ENCODE measurements at places on chromosomes 4 and X.

- no peak for DNase-seq
Measured at GRCh38 chrX:66200855-66201795, 37.1 kb downstream of the HEPH start.

DNA sequence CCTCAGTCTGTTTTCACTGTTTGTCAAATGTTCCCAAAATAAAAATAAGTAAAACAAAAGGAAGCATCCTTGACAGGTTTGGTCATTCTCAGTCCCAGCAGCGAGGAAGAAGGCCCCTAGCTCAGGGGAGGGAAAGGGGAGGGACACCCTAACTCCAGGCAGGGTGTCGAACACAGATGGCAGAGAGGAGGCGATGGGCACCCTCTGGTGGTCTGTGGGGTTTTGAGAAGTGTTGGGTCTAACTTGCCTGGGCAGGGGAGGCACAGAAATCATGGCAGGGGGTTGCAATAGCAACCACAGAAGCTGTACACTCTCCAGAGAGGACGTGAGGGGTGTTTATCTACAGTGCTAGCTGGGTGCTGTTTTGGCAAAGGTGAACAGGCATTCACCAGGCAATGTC is 229.8 kb upstream of the SFRP2 start:
- no peak for DNase-seq

DNA sequence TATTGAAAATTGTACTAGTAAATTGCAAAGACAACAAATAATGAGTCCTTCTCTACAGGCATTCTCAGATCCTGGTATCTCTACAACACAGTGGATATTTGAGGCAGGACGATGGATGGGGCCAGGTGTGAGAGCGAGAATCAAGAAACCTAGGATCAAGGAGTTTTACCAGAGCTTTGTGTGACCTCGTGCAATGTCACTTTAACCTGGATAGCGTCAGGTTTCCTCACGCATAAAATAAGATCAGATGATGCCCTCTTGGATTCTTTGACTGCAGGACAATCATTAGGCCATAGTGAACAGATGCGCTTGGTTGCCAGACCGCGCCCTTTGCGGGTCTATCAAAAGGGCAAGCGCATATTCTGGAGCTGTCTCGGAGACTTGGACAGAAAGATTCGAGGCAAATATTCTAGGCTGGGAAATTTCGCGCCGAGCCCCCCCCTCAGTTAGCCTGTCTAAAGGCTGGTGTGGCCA is 66.6 kb downstream of the FBXO8 start:
- DNase-seq: no peak

DNA sequence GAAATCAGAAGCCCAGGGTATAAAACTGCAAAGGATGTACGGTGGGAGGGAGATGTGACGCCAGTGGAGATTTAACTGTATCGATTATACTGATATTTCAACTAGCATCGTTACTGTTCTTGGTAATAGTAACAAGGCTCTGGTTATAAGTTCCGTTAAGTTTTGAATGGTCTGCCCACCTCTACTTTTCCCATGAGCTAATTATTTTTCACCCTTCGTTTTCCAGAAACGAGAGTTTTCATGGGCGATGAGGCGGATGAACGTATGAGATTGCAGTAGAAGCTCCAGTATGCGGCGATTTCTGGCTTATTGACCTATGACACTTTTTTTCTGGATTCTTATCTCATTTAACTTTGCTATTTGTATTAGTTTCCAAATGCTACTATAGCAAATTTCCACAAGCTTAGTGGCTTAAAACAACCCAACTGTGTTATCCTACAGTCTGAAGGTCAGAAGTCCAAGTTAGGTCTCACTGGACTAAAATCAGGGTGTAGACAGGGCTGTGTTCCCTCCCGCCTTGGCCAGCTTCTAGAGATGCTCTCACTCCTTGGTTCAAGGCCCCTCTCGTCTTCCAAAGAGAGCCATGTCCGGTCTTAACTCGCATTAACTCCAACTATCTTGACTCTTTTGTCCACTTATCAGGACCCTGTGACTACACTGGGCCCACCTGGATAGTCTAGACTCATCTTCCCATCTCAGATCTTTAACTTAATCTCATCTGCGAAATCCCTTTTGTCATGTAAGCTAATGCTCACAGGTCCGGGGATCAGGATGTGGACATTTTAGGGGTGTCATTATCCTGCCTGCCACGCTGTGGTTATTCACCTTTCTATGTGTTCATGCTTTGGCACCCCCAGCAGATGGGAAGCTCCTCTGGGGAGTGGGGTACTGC is 122.5 kb downstream of the IRF2 start:
- DNase-seq: no peak

GRCh38 chr4:59571805-59572430 is 1628.2 kb upstream of the ADGRL3 start:
- DNase-seq: no peak

DNA sequence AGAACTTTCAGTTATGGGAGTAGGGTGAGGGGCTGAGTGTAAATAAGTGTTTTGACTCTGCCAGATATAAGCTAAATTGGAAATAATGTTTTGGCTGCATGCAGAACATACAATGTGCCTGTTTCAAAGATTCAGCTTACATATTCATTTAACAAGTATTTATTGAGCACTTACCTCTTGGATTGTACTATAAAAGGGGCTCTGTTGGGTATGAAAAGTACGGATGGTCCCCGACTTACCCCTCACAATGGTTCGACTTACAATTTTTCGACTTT is 799 bp upstream of the AIFM1 start:
- no peak for DNase-seq

GRCh38 chr4:25872851-25873631 is 10.3 kb upstream of the SEL1L3 start:
- DNase-seq: no peak

- no peak for DNase-seq
Measured at GRCh38 chr4:122073615-122074014, 78.5 kb upstream of the BLTP1 start.

- no peak for DNase-seq
Measured at GRCh38 chr4:185396724-185397385, at the start of gene ANKRD37. TSS of gene ANKRD37 (plus strand) at chr4:185396841. CDS start at chr4:185396924, 83 bp downstream.

DNA sequence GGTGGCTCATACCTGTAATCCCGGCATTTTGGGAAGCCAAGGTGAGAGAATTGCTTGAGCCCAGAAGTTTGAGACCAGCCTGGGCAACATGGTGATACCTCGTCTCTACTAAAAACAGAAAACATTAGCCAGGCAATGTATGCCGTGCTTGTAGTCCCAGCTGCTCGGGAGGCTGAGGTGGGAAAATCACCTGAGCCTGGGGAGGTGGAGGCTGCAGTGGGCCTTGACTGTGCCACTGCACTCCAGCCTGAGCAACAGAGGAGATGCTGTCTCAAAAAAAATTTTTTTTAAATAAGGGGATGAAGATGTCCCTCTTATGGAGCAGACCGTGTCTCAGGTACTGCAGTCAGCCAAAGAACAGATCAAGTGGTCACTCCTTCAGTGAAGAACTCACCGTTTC is 13.5 kb downstream of the CTAG1B start:
- DNase-seq: no peak

DNA sequence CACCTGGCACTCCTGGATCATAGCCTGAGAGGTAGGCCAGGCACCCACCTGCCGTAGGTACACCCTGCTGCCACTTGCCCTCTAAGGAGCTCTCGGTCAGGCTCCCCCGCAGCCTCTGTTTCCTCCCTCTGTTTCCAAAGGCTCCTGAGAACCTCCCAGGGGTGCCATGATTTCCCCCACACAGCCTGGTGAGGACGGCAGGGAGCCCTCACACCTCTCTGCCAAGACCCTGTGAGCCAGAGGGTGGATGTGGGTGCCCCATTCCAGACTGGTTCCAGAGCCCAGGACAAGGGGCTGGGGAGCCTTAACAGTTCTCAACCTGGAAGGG is 1.6 kb upstream of the ABLIM2 start:
- DNase-seq: no peak

DNA sequence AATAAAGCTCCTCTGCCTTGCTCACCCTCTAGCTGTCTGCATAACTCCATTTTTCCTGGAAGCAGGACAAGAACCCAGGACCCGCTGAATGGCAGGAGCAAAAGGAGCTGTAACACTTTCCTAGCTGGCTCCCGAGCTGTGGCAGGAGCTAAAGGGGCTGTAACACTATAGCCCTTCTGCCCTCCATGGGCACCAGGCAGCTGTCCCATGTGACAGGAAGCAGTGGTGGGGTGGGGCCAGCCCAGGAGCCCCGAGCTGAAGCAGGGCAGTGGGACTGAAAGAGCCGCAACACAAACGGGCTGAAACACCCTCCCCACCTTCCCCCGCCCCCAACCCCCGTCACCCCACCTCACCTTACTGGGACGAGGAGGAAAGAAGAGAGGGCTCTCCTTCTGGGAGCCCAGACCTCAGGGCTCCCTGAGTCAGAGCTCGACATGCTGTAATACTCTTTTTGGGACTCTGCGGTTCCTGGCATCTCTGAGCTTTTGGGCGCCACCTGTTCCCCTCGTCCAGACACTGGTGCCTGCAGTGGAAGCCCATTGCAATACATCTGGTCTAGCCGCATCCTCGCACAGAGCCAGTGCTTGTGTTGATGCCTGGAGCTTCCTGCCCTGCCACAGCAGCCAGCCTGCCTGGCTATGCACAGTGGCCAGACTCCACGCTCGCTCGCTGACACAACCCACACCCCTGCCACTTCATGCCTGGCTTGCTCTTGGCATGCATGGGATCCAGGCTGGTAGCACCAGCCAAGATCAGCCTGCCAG is 39.4 kb downstream of the PPM1K start:
- peak; percentile 51 for DNase-seq

- no peak for DNase-seq
Measured at GRCh38 chrX:39721566-39722279, 376.0 kb downstream of the BCOR start.

- DNase-seq: no peak
Measured at GRCh38 chrX:9555354-9555753, 90.5 kb downstream of the TBL1X start.

- DNase-seq: no peak
Measured at GRCh38 chr4:14247767-14248166, 620.2 kb upstream of the BOD1L1 start.

DNA sequence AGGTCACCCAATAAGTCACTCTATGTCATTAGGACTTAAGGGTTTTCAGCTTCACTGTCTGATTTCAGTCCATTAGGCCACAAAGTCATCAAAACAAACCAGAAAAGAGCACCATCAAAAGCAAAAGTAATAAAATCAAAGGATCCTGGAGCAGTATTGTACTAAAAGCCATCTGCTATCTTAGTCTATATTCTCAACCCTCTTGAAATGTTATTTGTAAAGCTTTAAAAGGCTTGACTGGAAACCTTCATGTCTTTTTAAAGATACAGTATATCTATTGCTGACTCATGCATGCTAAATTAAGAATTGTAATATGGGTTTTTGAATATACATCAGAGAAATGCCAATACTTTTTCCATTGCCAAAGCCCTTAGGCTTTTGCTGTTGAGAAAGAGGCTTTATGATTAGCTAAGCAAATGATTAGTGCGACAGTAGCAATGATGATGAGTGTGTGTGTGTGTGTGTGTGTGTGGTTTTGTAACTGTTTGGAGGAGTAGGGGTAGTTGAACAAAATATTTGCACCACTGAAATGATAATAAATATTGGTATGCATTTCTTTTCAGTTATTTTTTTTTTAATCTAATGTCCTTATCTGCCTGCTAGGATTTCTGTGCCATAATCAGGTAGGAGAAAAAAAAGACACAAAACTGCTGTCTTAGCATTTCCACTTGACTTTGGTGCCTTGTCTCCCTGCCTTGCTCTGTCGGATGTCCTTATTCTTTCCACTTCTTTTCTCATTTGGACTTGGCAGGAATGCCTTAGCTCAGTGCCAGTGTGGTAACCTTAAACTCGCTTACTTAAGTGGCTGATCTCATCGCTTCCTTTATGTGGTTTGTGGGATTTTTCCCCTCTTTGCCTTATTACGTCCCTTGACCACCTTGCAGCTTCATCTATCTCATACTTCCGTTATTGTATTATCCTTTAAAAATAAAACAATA is 119.7 kb downstream of the PCDH7 start:
- DNase-seq: no peak

DNA sequence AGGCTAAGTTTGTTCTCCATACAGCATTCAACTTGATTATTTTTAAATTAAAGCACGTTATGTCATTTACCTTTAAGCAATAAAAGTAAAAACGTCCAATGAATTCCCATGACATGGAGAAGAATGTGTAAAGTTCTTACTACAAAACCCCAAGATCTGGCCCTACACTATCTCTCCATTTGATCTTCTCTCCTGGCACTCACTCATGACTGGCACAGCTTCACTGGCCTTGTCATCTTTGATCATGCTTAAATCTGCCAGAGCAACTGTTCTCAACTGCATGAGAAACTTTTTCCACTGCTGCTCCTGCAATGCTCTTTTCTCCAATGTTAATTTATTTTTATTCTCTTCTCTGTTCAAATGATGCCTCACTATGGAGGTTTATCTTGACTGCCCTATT is 1109.0 kb upstream of the IGFBP7 start:
- DNase-seq: no peak

DNA sequence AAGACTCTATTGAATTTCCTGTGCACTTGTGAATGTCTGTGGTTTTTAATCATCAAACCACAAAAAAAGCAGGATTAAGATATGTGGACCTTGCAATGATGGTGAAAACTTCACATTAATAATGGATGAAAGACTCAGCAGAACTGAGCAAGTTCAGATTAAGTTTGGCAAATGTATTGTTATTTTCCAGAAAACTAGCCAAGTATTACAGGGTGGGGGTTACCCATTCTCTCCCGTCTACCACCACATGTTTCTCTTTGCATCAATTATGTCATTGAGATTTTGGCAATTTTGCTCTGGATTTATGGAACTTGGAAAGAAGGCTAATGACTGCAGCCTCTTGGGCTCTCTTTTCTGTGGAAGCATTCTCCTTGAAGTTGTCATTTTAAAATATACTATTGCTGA is 577.1 kb downstream of the ANKRD50 start:
- no peak for DNase-seq

GRCh38 chr4:34365946-34366345 is 1878.4 kb downstream of the ARAP2 start:
- no peak for DNase-seq

DNA sequence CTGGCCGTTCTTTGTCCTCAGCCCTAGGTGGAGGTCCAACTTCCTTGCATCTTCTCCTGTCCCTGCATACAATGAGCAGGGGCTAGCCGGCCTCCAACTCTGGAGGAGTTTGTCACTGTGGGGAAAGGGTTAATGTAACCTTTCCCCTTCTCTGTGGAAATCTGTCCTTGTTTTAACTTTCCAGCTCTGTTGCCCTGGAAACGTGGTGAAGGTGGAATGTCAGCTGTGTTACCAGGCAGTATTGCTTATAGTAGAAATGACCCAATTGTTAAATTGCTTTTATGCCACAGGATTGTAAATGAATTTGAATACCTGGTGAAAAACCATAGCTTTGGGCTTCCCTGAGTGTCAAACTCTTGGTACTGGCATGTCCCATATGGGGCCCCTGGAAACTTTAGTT is 131.6 kb upstream of the SCML1 start:
- DNase-seq: no peak

- DNase-seq: no peak
Measured at GRCh38 chr4:147480891-147481576, at the start of gene EDNRA. TSS of gene EDNRA (plus strand) at chr4:147481097. CDS start at chr4:147485682, 4,585 bp downstream.

GRCh38 chr4:87005369-87005689 is 70.5 kb downstream of the AFF1 start:
- no peak for DNase-seq

- no peak for DNase-seq
Measured at GRCh38 chr4:44671636-44672035, 6.6 kb upstream of the GUF1 start.

GRCh38 chrX:41720125-41720779 is 3.7 kb upstream of the GPR82 start:
- peak; percentile 54 for DNase-seq
